ENCODE measurements at places on chromosomes 16 and 17.
A peak's percentile ranks its signal among the peaks of the same experiment; 100 is the strongest.

DNA sequence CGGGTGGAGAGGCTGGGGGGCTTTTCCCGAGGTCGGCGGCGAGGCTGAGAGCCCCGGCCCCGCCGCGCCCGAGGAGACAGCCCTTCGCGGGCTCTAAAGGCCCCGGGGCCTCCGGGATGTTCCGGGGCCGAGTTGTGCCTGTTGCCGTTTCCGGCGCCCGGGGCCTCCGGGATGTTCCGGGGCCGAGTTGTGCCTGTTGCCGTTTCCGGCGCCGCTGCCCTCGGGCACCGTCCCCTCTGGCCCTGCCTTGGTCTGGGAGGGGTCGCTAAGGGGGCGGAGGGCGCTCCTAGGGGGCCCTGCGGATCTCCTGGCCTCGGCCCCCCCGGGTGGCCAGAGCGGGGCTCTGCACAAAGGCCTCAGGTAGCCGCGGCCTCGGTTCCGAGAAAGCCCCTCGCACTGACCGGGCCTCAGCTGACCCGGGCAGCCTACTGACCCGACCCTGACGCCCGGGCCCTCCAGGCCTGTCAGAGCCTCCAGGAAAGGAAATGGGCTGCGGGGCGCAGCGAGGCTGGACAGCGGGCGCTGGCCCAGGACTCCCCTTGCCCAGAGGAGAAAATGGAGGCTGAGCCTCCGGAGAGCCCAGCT lies 24.2 kb downstream of the ACTG1 start:
- peak; percentile 10 for ATAC-seq

- ATAC-seq: no peak
These were observed 32.4 kb upstream of the POLR3E start for GRCh38 chr16:22264786-22265185.

DNA sequence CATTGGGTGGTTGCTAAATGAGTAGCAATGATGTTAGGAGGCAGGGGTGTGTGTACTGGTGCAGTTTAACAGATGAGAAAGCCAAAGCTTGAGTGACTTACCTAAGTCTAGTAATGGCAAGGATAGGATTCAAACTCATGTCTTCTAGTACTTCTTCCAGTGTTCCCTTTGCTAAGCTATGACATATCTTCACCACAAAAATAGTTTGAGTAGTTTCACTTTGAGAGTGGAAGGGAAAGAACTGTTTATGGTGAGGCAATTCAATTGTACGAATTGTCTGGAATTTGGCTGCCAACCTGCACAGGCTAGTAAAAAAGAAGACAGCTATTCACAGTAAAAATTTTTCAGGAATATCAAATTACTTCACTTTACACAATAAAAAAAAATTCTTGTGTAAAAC lies 138.0 kb downstream of the NLK start:
- ATAC-seq: no peak

DNA sequence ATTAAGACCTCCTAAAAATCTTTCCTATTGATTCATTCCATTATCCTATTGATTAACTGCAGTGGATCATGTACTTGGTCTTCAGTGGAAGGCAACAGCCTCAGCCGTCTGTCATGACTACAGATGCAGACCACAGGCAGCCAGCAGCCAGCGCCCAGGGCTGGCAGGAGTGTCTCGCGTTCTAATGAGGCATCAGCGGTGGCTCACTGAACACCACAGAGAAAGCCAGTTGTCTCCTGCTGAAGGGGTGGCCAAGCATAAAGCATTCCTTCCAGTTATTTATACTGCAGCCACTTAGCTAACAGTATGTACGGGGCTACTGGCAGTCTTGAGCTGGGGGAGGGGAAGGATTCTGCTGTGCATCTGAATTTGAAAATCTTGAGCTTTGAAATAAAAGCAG lies 214.3 kb downstream of the IRX3 start:
- ATAC-seq: no peak

- ATAC-seq: no peak
These were observed 290.4 kb upstream of the DYNLRB2 start for GRCh38 chr16:80250381-80250780.
